MCF 10A (cell line): ENCODE measurements at places on chromosomes 4 and X. TPM values are rescaled to one million over a fixed set of nuclear protein-coding genes. Genes with fewer than 3 reads are reported as not detected.

GRCh38 chrX:139156356-139156755, 374.2 kb upstream of the F9 start:
- no peak for DNase-seq

- no peak for DNase-seq
Observed at GRCh38 chr4:2741626-2742025, 14.5 kb downstream of the TNIP2 start.

DNA sequence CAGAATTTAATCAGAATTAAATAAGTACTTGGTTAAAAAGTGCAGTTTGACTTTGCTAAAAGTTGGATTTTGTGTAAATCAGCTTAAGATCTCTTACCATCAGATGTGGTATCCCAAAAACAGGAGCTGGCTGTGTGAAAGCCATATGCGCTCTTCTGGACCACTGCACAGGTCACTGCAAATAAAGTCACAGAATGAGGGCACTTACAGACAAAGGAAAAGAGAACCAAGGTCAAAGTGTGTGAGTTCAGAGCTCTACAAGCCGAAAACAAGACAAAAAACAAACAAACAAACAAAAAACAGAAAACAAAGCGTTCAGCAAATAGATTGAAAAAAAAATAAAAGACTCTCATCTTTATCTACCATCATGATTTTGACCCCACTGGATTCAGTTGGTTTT, 6.4 kb downstream of the DYNLT3 start:
- no peak for DNase-seq

DNA sequence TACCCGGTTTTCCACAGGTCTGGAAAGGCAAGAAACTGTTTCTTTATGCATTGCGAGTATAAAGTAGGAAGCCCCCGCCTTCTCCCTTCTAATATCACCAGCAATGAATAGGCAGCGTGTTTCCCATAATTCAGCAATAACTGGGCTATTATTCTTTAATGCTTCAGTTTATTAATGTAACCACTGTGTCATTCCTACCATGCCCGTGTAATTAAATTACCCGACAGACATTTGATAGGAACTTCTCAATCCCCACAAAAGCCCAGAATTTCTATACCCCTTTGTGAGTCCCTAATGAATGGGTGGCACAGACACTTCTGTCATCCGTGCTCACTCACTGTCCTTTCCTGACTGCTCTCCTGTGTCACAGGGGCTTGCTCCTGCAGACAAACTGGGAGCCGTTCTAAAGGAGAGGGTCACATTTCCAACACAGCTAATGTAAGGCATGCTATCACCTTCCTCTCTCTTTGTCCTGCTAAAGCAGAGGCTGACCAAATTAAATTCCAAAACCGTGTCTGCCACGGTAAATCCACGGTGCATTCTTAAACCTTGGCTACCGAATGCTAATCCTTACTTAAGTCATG, 108.5 kb upstream of the MID1 start:
- DNase-seq: no peak

The TMEM154 gene
- total RNA-seq: 37.9 and 41.5 TPM in 2 replicates
